Glutamatergic neuron (in vitro differentiated cells): ENCODE measurements at places on chromosomes 4 and X.

GRCh38 chr4:42151568-42152506 lies 618 bp downstream of the BEND4 start:
- peak; percentile 80 for DNase-seq

- DNase-seq: no peak
Measured at GRCh38 chrX:153456161-153456560, 10.3 kb upstream of the TREX2 start.

GRCh38 chrX:9392445-9392844 lies 72.4 kb upstream of the TBL1X start:
- no peak for DNase-seq

DNA sequence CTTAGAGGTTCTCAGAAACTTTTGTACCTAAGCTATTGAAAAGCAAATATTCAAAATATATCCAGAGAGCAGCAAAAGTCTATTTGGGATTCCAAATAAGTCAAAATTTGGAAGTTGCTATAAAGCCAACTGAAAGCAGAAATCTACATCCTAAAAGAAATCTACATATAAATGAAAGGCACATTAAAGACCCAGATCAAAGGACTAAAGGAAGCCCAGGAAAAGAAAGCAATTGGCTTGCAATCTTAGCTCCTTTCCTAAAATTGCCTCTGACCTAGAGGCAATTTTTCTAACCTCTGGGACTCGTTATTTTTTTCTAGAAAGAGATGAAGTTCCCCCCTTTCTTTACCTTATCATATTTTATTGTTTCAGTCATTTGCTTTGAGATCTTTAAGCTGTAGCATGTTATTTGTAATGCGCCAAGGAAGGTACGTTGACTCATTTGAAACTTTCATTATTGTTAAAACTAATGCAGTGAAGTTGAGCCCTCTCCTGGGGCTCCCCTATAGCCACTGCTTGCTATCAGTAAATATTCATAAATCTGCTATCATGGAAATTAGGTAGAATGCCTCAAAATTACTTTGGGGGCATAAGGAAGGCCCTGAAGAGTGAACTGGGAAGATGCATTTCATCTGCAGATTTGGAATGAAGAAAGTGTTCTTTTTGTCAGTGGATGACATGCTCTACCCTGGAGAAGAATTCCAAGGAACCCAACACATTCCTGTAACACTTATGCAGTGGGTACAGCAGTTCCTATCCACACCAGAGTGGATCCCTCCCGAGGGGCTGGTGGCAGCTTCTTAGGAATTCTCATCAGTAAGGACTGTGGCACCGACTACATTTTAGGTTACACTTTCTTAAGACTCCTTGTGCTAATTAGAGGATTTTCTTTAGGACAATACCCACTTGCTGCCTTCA lies 177.8 kb upstream of the IGFBP7 start:
- no peak for DNase-seq

DNA sequence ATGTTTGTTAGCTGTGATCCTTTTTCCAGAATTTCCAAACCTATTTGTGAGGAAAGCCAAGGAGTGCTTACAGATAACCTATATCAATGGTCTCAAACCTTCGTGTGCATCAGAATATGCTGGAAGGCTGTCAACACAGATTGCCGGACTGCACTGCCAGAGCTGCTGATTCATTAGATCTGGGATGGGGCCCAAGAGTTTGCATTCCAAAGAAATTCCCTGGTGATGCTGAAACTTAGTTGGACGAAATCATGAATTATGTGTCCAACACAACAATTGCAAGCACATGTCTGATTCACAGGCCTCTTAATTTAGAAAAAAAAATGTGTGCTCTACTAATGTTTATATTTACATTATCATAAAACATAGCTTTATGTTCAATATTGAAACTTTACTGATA lies 544.0 kb upstream of the AMOT start:
- no peak for DNase-seq

GRCh38 chr4:187480146-187481145 lies 515.1 kb upstream of the ZFP42 start:
- DNase-seq: no peak

- DNase-seq: no peak
Measured at GRCh38 chr4:184269879-184270430, 52.3 kb upstream of the ENPP6 start.

DNA sequence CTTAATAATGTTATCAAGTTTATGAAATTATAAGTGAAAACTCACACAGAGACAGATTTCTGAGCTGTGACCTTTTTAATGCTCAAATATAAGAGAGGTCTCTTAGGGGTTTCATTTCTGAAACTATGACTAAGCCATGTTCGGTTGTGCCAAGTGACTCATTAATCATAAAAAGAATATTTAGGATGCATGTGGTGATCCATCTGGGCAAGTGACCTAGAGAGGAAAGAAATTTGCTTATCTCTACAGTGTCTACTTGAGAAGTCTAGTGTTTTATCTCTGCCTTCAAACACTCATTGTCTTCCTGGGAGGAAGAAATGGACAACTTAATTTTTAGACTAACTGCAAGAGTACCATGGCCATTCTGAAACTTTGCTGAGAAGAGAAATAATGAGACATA lies 545.3 kb upstream of the GRID2 start:
- DNase-seq: no peak

DNA sequence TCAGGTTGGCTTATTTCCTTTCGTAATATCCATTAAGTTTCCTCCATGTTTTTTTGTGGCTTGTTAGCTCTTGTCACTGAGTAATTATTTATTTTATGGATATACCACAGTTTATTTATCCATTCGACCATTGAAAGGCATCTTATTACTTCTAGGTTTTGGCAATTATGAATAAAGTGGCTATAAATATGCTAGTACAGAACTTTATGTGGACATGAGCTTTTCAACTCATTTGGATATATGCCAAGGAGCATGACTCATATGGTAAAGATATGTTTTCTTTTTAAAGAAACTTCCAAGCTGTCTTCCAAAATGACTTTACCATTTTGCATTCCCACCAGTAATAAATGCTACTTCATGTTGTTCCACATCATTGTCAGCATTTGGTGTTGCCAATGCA lies 803.6 kb downstream of the GLUD2 start:
- no peak for DNase-seq

- DNase-seq: no peak
Measured at GRCh38 chr4:86934147-86934770, 552 bp upstream of the AFF1 start.
